ENCODE measurements at places on chromosomes 1 and 21.

DNA sequence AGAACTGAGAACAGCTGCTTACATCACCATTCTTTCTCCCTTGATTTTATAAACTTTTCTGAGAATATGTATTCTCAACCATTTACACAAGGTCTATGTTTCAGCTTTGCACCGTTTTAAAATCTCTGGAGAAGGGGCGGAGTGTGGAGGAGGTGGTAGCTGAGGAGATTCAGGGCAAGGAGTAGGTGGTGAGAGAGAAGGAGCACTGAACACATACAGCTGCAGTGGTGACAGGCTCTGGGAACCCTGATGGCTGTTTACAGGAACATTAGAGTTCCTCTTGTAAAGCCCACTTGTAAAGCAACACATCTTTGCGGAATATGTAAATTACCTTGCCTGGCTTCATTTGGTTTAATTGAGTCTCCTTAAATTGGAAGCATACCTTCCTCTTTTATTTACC, 89.7 kb downstream of the SMYD2 start:
- DNase-seq = no peak

DNA sequence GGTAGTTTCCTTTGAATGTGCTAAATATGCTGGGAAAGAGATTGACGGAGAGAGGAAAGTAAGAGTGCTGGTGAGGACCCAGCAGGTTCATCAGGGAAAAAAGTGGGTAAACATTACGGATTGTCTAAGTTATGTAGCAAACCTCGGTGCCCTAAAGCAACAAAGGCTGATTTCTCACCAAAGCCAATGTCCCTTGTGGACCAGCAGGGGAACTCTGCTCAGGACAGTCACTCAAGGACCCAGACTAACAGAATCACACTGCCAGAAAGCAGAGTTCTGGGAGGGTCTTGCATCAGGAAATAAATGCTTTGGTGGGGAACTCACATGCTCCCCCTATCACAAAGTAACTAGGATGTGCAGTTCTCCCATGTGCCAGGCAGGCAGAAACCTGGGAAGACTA, 1.7 kb upstream of the IKBKE start:
- no peak for DNase-seq

DNA sequence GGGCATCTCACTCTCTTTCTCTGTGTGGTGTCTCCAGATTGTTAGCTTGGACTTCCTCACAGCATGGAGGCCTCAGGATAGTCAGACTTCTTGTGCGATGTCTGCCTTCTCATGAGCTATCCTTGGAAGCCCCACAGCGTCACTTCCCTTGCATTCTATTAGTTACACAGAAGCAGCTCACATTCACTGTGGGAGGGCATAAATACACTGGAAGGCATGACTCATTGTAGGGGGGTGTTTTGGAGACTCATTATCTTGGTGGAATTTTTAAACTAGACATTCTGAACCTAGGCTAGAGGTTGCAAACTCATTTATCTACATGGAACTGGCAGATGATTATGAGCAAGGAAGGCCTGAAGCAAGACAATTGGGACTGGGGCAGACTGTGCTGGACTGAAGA, 21.4 kb upstream of the FASLG start:
- no peak for DNase-seq

- no peak for DNase-seq
Observed at GRCh38 chr1:15224259-15224869, 22.7 kb upstream of the FHAD1 start.

GRCh38 chr21:37968744-37969143, 52.5 kb upstream of the KCNJ6 start:
- DNase-seq = no peak

GRCh38 chr1:108845446-108845845, 11.4 kb downstream of the AKNAD1 start:
- no peak for DNase-seq

- DNase-seq = no peak
Observed at GRCh38 chr21:36554411-36555157, 74.7 kb upstream of the CLDN14 start.

DNA sequence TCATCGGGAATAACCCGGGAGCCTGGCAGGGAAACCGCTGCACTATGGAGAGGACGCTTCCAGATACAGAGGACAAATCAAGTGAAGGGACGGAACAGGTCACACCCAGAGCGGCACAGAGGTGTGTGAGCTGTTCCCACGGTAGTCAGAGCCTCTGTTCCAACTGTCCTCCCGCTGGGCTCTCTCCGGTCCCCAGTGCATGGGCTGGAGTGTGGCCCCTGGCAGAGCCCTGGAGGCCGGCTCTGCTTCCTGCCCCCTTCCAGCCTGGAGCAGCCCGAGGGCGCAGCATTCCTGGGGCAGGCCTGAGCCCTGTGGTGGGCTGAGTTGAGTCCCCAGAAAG, 11.9 kb upstream of the ZBTB21 start:
- no peak for DNase-seq

DNA sequence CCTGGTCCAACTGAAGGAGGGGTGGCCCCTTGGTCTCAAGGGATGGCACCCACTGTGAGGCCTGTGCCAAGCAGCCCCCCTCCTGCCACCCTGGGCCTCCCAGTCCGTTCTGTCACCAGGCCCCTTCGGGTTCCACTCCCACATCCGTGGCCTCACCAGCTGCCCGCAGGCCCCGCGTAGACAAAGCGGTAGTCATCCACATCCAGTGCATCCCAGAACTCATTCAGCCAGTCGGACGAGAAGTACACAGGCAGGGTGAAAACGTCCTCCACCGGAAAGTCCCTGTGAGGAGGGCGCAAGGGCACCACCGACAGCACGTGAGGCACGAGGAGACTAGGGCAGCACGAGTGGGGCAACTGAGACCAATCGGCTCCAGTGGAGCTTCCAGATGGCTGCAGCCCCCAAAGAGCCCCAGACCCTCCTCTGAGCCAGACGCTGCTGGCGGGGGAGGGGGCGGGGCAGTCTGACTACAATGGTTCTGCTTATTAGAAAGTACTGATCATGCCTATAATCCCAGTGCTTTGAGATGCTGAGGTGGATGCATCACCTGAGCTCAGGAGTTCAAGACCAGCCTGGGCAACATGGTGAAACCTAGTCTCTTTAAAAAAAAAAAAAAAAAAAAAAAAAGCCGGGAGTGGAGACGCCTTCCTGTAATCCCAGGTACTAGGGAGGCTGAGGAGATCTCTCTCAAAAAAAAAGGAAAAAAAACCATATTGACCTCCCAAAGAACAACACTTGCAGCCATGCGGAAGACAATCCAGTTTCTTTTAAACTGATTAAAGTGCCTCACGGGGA, 1.2 kb downstream of the JMJD4 start:
- DNase-seq = no peak

GRCh38 chr1:244214009-244214967, 163.2 kb downstream of the ZBTB18 start:
- DNase-seq = no peak

DNA sequence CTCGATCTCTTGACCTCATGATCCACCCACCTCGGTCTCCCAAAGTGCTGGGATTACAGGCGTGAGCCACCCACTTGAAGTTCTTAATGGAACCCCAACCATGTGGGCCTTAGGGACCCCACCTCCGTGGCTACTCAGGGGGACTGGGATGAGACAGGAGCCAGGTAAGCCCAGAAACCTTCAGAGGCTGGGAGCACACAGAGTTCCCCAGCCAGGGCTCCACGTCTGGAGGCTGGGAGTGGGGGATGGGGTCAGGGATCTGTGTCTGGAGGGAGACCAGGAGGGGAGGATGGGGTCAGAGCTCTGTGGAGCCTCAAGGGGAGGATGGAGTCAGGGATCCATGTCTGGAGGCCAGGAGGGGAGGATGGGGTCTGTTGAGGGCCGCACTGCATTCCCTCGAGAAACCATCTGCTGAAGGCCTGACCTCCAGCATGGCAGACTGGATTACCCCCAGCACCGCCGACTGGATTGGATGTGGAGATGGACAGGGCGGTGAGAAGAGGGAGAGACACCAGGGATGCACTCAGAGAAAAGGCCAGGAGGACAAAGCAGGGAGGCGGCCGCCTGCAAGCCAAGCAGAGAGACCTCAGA, 2.1 kb upstream of the FTCD start:
- DNase-seq = no peak

DNA sequence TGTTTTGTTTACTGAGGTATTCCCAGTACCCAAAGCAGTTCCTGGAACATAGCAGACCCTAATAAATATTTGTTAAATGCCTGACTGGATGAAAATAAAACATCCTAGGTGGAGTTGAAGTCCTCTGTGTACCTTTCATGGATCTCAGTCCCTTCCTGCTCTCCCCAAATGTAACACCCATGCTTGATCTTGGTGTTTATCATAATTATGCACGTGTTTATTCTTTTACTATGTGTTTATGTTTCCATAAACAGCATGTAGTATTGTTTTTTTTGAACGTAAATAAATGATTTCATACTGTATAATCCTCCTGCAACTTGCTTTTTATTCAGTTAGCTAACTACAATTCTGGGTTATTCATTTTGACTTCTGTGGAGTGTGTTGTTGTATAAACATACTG, 4.8 kb downstream of the LACTBL1 start:
- DNase-seq = no peak

DNA sequence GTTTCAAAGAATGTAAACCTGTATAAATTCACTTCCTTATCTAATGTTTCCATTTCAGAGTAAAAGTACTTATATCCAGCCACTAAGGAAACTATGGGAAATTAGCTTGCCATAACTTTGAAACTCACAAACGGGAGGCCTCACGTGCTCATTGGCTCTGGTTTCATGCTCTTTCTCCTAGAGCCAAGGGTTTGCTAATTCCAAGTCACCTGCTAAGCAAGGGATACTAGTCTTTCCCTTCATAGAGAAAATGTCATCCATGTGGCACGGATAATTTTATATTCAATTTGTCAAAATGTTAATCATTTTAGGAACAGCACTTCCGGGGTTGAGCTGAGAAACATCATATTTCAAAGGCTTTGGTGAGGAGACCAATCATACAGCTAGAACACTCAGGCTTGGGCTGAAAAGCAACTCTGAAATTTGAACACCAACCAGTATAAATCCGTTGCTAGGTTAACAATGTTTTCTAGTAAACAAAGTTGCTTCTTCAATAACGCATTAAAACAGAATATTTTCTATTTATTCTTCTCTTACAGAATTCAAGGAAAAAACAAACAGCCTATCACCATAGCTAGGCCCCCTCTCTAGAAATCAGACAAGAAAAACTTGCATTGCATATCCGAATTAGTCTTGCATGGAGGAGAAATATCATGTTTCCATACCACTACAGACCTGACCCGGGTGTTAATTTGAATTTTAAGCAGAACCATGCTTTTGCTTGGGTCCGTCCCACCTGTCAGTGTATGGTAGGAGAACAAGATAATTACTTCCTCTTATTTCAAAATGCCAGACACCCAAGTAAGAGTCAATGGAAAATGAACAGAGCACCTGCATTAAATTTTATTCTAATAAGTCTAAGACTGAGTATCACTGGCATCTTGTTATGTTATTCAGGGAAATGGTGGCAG, 196.1 kb upstream of the ESRRG start:
- no peak for DNase-seq

DNA sequence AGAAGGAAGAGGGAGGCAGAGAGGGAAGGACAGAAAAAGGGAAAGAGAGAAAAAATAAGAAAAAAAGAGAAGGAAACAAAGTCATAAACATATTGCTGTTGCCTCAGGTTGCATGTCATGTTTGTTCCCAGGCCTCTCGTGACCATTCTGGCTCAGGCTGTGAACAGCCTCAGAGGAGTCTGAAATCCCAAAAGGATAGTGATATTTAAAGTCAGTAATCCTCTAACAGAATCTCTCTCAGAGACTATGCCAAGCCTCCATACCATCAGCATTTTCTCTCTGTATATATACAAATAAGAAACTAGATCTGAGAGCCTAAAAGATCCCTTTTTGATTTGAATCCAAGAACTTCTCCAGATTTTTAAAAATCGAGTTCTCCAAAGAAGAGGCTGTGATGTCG, 35.2 kb downstream of the GORAB start:
- no peak for DNase-seq

GRCh38 chr1:160830321-160831153, 32.1 kb downstream of the CD244 start:
- DNase-seq = peak; percentile 45

GRCh38 chr1:202159534-202160371, 649 bp downstream of the PTPN7 start:
- DNase-seq = no peak

DNA sequence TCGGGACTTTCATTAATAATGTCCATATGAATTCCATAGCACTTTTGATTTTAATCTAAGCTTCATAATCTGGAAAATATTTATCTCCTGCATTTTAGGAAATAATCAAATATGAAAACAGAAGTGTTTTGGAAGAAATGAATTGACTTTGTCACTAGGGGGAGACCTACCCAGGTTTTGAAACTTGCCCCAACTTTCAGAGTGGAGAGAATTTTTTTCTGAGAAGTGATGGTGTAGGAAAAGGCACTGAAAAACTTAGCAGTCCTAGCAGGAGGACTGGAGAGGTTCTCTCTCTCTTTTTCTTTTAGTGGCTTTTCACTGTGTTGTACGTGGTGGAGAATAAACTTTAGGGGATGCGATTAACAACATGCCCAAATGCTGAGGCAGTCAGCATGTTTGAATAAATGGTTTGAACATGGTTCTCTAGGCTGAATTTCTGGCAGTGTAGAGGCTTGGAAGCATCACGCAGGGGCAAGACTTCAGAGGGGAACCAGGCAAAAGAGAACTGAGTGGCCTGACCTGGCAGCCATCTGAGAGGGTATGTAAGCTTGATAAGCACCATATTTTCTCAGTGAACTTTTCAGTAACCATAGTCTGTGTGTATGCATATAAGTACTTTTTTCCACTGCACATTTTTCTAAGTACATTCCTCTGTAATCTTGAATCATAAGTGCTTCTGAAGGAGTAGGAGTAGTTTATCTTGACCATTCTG, 68.3 kb upstream of the NEK7 start:
- DNase-seq = no peak

DNA sequence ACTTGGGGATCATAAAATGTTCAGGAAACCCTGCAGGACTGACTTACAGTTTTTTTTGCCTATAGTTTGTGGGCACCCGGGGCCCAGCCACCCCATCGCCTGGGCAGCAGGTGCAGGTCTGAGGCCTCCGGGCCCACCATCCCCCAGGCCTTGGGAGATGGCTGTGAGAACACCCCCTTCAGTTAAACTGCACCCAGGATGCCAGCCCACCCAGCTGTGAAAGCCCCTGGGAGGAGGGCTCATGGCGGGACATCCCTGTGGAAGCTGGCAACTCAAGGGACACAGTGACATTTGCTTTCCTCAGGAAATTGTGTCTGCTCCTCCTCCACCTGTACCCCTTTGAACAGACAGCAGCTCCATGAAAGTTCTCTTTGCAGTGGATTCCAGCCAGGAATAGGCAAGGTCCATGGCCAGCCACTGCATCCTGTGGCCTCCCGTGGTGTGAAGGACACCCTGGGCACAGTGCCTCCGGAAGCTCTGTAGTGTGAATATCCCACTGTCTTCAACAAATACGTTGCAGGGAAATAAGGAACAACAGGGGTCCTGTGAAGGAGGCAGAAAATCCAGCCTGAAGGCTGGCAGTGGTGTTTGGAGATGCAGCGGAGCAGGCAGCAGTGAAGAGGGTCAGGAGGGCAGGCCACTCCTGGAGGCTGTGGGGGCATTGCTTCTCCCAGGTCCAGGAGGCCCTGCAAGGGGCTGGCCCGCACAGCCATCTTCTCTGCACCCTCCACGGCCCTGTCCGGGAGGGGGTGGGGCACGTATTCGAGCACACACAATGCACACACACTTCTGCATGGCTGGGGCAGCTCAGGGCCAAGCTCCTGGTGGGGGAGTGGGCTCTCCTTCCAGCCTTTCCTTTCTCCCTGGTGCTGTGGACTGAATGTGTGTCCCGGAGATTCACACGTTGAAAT, 2.1 kb upstream of the OBSCN start:
- DNase-seq = no peak

GRCh38 chr1:177953549-177953948, 16.3 kb downstream of the SEC16B start:
- no peak for DNase-seq

GRCh38 chr1:43005460-43006361, 47.0 kb upstream of the SLC2A1 start:
- DNase-seq = no peak
